ENCODE measurements at places on chromosomes 2 and 18.

DNA sequence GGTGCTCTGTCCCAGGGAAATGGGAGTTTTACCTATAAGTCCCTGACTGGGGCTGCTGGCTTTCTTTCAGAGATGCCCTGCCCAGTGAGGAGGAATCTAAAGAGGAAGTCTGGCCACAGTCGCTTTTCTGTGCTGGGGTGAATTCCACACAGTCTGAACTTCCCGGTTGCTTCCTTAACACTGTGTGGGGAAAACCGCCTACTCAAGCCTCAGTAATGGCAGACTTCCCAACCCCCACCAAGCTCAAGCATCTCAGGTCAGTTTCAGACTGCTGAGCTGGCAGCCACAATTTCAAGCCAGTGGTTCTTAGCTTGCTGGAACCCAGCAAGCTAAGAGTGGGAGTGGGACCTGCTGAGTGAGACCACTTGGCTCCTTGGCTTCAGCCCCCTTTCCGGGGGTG lies 54.9 kb downstream of the NUP35 start:
- DNase-seq = no peak

- no peak for DNase-seq
Observed at GRCh38 chr2:47558116-47558767, 155.3 kb downstream of the MSH2 start.

DNA sequence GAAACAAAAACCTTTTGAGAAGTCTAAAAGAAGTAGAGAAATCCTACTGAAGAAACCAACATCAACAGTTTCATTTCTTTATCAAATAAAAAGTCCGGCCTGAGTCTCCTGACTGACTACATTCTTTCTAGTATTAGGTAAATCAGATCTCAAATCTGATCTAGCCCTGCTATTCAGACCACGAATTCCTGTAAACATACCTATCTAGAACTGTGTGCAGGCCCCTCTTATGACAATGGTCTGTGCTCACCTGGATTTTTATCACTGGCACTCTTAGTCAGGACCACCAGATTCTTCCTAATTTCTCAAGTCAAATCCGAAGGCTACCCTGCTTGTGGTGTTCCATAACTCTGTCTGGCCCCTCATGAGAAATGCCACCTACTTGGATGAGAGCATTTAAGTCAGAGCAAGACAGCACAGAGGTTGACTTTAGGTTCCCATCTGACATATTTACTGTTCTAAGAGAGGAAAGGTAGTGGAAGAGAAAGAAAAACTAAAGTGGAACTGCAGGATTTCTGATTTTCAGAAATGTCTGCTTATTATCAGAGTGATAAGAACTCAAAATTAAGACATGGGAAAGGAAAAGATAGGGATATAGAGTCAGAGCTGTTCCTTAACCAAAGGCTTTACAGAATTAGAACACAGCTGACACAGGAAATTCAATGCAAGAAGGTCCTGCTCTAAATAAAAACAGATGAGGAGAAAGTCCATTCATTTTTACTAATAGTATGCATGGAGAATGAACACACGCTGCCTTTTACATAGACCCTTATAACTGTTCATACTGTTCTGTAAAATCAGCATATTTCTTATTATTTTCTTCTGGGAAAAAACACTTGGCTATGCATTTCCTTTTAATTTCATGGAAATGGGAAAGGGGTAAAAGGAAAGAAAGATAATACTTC lies 56.5 kb downstream of the SLC8A1 start:
- no peak for DNase-seq

DNA sequence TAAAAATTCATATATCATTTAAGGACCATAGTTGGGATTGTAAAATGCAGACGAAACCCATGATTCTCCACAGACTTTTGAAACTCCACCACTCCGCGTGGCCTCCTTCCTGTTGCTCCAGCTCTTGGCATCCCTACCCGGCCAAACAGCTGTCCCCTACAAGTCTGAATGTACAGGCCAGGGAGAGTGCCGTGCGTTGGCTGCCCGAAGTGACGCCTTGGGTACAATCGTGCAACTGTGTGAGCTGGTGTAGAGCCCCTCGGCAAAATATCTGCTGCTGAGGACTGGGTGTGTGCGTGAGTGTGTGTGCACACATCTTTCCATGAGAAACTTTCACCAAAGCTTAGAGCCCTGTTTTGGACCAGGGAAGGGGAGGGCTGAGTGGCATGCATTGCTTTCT lies 43.8 kb upstream of the ZNF516 start:
- DNase-seq = no peak

DNA sequence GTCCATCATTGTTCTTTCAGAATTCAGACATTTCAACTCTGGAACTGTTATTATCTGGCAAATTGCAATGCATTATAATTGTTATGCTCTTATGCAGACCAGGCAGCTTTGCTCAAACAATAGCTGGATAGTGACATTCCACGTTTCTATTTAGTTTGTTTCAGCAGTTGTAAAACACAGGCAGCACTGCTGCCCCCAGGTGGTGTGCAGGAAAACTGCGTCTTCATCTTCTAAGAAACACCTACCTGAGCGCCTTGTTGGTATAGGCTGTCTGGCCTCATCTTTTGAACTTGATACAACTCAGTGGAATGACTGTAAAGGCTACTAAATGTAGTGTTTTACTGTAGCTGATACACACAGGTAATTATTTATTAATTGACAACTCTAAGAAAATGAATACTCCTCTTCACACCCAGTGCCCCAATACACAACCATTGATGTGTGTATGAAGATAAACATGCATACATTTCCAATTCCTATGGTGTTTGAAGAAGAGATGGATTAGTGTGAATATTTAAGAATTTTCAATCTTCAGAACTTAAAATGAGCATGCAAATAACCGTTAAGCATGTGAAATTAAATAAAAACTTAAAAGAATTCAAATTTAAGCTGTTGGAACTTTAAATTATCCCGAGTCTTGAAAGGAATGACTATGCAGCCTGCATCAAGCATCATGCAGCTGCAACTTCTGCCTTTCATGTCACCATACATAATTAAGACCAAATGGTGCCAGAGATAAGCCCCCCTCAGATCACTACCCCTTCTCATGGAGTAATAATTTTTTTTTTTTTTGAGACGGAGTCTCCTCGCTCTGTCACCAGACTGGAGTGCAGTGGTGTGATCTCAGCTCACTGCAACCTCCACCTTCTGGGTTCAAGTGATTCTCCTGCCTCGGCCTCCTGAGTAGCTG lies 85.6 kb downstream of the CD8B2 start:
- no peak for DNase-seq

Measured in activated CD8-positive, alpha-beta memory T cell treated with anti-CD3 and anti-CD28 coated beads for 48 hours (primary cell).